ENCODE measurements at places on chromosomes 5 and 9.

- no peak for DNase-seq
Measured at GRCh38 chr9:137986268-137987099, 108.9 kb downstream of the CACNA1B start.

DNA sequence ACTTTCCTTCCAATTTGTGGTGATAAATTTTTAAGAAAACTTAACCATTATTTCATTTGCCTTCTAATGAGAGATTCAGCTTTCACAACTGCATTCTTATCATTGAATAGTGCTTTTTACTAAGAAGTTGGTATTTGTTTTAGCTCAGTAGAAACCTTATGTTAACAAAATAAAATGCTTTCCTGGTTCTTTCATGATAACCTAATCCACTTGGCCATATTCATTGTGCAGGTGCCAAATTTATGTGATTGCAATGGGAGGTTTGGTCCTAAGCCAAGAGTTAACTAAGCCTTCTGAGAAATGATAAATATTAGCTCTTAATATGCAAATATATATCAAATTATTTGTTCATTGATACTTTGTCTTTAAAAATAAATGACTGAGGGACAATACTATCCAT, 141.1 kb upstream of the TLE4 start:
- no peak for DNase-seq

- DNase-seq: no peak
Measured at GRCh38 chr5:104045987-104046386, 483.4 kb upstream of the NUDT12 start.

- no peak for DNase-seq
Measured at GRCh38 chr5:139014726-139015125, 139.6 kb upstream of the LRRTM2 start.

GRCh38 chr9:36402536-36402935, 2.5 kb upstream of the RNF38 start:
- no peak for DNase-seq

DNA sequence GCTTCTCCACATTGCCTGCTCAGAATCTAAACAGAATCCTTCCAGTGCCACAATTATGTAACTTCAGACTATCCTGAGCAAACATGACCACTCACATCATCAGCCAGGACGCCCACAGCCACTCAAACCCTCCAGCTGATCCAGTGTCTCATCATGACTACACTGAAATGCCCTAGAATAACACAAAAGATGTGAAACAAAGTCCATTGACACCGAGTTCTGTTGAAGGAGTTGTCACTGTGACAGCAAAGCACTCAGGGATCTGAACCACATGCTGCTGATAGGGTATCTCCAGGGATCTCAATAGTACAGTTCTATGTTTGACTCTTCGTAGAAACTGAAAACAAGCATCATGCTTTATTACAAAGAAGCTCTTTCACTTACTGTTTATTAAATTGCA, 150.2 kb downstream of the GABBR2 start:
- no peak for DNase-seq

DNA sequence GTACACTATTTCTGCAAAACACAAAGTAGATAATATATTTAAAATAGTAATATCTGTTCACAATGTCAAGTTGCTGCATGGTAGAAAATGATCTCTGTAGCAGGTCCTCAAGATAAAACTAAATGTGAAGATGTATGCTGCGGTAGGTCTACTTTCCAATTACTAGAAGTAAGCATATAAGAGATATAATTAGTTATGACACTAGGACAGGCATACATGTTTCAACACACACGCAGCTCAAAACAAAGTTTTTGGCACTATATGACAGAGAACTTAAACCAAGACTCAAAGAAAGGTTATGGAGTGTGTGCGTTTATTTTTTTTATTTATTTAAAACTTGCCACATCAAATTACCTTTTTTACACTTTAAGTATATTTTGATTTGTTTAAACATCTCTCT, 23.5 kb downstream of the BNC2 start:
- no peak for DNase-seq

DNA sequence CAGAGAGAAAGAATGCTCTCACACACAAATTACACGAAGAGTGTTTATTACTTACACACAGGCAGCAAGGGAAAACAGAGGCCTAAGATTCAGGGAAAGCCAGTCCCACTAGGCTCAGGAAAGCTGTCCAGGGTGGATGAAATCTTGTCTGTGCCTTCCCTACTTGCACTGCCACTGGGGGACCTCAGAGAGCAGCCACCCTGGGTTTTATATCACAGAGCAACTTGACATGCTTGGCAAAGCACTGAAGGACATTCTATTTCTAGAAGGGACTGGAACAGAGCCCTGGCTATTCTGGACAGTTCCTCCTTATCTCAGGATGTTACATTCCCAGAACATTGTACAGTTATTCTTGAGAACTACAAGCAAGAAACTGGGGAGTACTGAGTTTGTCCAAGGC, 7.5 kb upstream of the PRSS3 start:
- no peak for DNase-seq

GRCh38 chr9:84742261-84742660, 72.7 kb downstream of the NTRK2 start:
- no peak for DNase-seq

DNA sequence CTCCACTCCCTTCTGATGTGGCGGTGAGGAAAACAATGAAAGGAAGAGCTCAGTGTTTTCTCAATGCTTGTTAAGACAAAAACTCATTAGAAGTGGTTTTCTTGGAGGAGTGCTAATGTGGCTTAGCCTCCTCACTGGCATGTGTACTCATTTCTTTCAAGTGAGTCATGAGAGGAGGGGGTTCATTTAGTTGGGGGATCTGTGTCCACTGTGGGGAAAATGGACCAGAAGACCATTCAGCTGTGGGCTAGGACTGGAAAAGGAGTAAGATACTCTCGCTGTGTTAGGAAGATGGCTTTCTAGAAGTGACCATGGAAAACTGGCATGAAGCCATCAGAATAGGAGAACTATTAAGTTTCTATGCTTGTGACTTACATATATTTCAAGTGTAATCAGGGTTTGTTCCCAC, 23.5 kb downstream of the KLF9 start:
- DNase-seq: no peak

DNA sequence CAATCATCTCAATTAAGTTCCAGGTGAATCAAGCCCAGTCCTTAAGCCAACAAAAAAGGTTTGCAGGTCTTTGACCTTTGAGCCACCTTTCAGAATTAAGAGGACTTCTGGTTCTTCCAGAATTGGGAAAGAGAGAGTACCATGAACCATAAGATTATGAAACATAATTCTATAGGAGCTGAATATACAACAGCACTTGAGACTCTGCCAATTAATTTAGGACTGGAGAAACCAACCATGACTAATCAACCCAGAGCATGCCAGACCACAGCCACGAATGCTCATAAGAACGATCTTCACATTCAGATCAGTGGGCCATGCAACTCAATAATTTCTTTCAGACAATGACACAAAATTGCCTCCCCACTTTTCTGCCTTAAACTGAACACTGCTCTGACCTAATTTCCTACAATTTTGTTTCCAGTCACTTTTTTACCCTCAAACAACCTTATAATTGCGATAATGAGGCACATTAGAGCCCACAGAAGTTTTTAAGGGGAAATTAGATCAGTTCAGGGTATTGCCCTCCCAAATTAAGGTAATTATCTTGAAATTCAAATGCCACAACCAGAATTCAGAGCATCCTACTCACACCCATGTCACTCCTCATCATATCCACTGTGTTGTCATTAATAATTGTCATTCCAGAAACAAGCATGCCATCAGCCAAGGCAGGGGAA, 213.4 kb downstream of the ATPSCKMT start:
- no peak for DNase-seq

DNA sequence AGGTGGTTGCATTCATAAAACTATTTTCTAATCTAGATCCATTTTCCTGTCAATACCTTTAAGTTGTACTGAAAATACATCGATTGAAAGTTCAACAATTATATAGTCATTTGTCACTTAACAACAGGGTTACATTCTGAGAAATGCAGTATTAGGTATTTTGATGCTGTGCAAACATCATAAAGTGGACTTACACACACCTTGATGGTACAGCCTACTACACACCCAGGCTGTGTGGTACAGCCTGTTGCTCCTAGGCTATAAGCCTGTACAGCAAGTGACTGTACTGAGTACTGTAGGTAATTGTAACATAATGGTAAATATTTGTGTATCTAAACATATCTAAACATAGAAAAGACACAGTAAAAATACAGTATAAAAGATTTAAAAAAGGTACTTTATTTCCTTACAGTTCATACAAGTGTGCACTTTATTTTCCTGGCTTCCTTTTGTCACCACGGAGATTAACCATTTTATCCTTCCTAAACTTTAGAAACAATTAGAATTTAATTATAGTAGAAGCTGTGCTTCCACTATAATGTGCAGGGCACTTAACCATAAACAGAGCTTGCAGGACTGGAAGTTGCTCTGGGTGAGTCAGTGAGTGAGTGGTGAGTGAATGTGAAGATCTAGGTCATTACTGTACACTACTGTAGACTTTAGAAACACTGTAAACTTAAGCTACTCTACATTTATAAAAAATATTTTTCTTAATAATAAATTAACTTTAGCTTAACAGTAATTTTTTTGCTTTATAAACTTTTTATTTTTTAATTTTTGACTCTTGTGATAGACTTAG, 42.9 kb upstream of the MEF2C start:
- DNase-seq: no peak

GRCh38 chr5:128426090-128426534, 111.9 kb downstream of the FBN2 start:
- no peak for DNase-seq

- no peak for DNase-seq
Measured at GRCh38 chr5:81239613-81240012, 6.5 kb downstream of the CKMT2 start.

GRCh38 chr9:111005746-111006470, 32.4 kb downstream of the LPAR1 start:
- no peak for DNase-seq

DNA sequence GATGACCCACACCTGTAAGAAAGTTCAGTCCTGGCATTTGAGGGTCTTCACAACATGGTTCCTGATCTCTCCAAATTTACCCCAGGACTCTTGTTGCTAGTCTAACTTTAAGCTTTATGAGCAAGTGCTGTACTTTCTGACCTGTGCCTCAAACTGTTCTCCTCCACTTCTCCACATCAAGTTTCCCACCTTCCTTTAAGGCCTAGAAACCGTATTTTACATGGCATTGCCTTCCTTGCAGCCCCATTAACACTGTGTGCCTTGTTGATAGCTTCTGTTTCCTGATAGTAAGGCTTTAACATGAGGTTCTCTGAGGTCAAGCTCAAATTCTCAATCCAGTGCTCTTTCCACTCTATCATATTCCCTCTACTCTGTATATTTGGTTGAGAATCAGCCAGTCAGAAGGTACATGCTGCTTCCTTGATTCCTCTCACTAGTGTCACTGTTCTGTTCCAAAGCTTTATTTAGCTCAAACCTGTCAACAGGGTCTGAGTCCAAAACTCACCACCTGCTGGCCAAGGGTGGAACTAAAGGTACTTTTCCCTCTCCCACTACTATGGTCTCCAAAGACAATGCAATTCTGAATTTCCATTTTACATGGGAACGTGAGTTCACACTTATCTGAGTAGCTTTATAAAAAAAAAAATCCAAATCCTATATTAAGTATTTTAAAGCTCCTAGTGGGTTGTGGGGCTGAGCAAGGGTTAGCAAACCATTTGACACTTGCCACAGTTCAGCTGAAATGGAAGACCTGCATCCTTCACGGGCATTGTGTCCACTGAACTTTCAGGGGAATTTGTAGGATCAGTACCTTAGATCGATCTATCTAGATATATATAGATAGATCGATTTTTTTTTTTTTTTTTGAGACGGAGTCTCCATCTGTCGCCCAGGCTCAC, 21.1 kb downstream of the VCP start:
- no peak for DNase-seq

DNA sequence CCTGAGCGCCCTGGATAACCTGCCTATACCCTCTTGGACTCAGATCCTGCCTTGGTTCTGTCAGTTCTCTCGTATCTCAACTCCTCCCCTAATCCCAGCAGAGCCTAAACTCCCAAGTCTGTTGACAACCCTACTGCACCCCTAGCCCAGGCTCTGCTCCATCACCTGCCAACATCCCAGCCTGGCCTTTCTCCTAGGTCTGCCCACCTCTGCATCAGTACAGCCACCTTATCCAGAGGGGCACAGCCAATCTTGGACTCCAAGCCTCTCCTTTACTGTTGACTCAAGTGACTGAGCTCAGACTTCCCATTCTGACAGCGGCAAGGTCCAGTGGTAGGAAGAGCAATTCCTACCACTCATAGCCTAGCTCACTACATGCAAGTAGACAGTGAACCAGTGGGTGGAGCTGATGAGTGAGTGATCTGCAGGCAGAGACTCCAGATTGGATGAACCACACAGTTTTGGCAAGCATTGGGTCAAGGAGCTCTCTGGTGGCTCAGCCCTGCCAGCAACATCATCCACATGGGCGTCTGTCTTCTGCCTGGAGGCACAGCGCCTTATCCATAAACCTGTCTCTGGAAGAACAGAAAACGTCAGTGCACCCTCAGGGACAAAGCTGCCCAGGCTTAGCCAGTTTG, 26.5 kb downstream of the TRMO start:
- DNase-seq: no peak

GRCh38 chr5:36777105-36777757, 99.3 kb upstream of the NIPBL start:
- no peak for DNase-seq

- no peak for DNase-seq
Measured at GRCh38 chr5:419970-420369, 23.0 kb upstream of the EXOC3 start.

DNA sequence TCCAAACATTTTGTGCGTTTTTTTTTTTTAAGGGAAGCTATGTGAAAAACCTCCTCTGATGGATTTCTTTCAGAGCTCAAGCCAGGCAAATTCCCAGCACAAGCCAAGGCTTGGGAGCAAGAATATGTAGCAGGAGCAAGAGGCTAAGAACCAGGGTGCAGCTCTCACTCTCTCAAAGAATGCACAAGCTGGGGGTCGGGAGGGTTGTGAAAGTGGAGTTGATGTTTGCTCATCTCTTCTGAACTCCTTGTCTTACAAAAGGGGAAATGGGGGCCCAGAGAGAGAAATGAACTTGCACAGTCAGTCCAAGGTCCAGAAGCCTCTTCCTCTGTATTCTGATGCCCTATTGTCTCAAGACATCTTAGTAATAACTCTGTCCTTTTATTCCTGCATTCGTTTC, 7.7 kb upstream of the TRAF1 start:
- DNase-seq: no peak

DNA sequence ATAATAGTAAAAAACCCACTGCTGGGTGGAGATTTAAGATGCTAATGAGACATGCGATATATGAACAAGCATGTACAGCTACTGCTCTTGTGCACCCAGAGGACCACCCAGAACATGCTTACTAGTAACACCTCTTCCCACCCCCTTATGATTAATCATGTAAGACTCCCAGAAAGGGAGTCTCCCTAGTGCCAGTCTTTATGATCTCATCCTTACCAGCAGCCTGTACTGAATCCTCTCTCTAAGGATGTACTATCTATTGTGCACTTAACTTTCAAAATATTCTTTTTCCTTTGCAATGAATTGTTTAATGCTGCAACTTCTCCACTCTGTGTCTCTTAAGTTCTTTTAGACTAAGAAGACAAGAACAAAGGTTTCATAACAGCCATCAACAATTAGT, 9.1 kb upstream of the MAT2B start:
- no peak for DNase-seq

GRCh38 chr5:9140711-9141110, 405.2 kb downstream of the SEMA5A start:
- DNase-seq: no peak
